ENCODE measurements at places on chromosomes 5 and 9. TPM values are rescaled to one million over a fixed set of nuclear protein-coding genes. Genes with fewer than 3 reads are reported as not detected.

The CYLC2 gene
- total RNA-seq: not detected

The PIGO gene
- total RNA-seq: 35.2 TPM

DNA sequence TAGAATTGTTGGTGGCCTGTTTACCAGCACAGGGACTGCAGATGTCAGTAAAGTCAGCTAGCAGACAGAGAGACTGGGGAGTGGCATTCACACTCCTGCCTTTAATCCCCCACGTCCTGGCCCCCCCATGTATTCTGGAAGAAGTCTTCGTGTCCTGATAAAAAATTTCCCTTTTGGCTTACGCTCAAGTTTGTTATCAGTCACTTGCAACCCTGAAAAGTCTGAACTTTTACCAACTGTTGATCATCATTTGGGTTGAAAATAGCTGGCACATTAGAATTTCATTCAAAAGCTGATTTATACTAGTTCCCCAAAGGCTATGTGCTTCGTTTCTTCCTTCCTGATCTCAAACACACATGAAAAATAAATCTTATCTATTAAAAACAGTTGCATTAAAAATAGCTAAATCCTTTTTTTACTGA lies 5.8 kb upstream of the CRHBP start:
- no peak for DNase-seq

DNA sequence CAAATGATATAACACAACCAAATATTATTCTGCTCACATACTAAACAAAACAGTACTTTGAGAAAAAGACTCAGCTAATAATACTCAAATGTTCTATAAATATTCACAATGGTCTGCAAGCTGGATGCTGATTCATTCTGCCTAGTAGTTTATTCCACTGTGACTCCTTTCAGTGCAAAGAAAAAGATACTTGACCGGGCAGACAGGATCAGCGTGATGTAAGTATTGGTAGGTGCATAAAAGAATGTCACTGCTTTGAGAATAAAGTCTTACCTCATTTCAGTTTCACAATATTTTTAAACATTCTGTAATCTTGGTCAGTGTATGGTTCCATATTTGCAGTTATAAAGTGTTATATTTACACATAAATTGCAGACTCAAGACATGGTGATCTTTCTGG lies 223.0 kb upstream of the NUDT12 start:
- DNase-seq: no peak

DNA sequence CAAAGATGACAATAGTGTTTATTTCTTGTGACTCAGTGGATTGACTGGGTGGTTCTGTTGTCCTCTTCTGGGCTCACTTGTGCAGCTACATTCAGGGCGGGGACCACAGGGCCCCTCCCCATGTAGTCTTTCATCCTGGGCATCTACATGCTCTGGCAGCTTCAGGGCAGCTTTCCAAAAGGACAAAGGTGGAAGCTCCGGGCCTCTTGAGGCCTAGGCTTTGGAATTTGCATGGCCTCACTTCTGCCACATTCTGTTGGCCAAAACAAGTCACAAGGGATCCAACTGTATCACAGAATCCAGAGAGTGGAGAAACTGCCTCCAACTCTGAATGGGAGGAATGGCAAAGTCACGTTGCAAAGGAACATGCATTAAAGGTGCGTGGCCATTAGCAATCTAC lies 64.3 kb downstream of the ARHGAP26 start:
- DNase-seq: no peak

The POU5F2 gene
- 4.9 TPM for total RNA-seq

GRCh38 chr5:61801174-61801573 lies 469.1 kb downstream of the ZSWIM6 start:
- no peak for DNase-seq

- no peak for DNase-seq
These were observed 279.1 kb upstream of the EFNA5 start for GRCh38 chr5:107949688-107950341.

DNA sequence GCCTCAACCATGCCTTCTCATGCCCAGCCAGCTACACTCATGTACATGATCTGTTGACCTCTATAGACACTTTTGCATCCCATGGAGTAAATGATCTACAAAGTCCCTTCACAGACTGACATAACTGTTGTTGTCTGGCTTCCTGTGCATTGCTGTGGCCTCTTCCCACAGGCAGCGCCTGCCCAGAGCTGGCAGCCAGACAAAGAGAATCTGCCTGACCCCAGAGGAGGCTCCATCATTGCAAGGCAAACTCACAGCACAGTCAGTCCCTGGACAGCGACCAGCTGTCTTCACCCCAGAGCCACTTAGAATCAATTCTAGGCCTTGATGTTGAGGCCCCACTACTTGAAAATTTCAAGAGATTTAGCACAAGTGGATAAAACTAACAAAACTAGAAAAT lies 65.5 kb downstream of the INSYN2B start:
- no peak for DNase-seq

The SLC34A1 gene
- not detected for total RNA-seq

GRCh38 chr9:106969696-106970095 lies 106.7 kb downstream of the ZNF462 start:
- no peak for DNase-seq

- no peak for DNase-seq
These were observed 166.5 kb upstream of the PHYKPL start for GRCh38 chr5:178398901-178399700.

- DNase-seq: no peak
These were observed 91.8 kb downstream of the STX17 start for GRCh38 chr9:99998266-99998665.

- DNase-seq: no peak
These were observed 237.1 kb downstream of the RFX3 start for GRCh38 chr9:3288686-3289085.
